Activated CD4-positive, CD25-positive, alpha-beta regulatory T cell treated with anti-CD3 and anti-CD28 coated beads, Interleukin-2, amount 50 U/mL, for 16 hours (primary cell): ENCODE measurements at places on chromosomes 3 and 15.

DNA sequence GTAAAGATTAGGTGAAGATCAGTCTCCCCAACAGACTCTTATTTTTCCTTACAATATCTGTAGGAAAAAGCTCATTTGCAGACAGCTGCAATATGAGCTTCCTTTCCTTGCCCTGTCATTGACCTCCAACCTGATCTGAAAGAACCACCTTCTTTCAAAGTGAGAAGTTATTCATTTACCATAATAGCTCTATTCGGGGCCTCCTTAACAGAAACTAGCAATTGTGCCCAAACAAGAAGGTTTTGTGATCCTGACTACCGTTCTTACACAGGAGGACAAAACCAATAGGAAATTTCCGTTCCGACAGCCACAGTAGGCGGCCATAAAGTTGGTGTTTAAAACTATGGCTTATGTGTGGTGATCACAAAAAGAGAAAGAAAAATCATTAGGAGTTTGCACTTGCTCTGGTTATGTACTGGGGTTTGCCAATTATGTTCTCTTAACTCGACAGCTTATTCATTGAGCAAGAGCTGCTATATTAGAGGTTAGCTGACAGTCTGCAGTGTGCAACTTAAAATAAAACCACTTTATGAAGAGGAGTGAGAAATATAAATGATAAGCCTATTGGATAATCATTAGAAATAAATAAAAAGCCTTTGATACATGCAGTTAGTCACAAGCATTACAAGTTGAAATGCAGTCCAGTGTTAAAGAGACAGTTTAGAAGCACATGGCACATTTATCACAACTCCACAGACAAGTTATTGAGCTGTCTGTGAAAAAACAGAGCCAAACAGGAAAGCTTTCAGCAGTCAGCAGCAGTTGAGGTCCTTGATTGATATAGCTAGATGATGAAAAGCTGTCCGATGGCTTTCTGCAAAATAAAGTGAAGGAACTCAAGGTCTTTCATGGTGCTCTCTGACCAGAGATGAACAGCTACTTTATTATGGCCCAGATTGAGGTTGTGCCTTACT lies 199.8 kb downstream of the WDR72 start:
- DNase-seq, result no peak

- no peak for DNase-seq
Observed at GRCh38 chr3:178277605-178278004, 258.6 kb upstream of the KCNMB2 start.

- DNase-seq, result no peak
Observed at GRCh38 chr15:62914461-62915079, 128.0 kb upstream of the TPM1 start.

- no peak for DNase-seq
Observed at GRCh38 chr3:150458001-150458400, 49.9 kb downstream of the TSC22D2 start.

DNA sequence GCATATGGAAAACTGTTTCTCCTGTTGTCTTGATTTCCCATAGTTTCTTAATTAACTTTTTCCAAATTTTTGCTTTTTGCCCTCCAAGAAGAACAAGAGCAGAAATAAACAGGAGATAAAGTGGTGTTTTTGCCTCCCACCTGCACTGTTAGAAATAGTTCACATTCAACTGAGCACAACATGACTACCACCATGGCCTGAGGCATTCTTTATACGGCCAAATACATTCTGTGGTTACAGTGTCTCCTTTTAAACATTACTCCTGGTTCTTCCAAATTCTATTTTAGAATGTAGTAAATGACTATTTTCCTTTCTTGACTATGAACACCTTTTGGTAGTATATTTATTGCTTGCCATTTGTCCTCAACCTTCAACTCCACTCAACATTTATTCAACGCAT lies 98.5 kb downstream of the LARS2 start:
- DNase-seq, result no peak

GRCh38 chr15:99951511-99951910 lies 218.3 kb upstream of the LYSMD4 start:
- no peak for DNase-seq

- DNase-seq, result no peak
Observed at GRCh38 chr3:118811236-118811732, 223.4 kb downstream of the IGSF11 start.

- no peak for DNase-seq
Observed at GRCh38 chr3:138367326-138367850, 19.0 kb downstream of the MRAS start.

DNA sequence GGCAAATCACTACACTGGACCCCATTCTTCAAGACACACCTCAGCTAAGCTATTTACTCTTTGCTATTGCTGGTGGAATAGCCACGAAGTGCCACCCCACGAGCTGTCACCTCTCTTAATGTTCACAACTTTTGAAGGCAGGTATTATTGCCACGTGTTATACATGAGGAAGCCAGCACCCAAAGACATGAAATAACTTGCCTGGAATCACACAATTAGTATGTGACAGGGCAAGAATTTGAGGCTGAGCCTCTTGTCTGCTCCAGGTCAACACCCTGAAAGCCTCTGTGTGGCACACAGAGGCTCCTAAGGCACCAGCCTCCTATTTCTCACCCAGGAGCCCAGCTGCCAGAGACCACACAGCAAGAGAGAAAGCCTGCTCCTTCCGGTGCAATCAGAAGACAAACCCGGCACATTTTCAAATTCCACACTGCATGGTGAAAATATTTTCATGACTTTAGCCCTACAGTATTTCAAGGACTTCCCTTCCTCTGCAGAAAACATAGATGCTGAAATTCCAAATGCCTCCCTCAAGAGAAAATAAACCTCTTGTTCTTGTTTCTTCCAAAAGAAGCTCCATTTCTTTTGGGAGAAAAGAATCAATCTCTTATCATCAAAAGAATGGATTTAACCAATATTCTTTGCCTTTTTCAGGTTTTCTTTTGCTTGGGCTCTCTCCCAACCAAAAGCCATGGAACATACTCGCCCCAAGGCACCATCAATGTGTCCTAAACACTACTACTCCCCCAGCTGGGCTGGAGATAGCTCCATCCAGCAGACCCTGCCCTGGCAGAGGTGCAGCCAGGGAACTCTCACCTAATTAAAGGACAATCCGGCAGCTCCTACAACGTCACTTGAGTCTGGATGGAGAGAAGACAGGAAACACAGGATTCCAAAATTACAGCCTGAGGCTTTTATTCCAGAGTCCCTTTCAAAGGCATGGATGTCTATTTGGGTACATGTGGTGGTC lies 84.7 kb upstream of the THBS1 start:
- no peak for DNase-seq
